Hematopoietic multipotent progenitor cell treated with erythropoietin and hydrocortisone succinate and interleukin-3 and kit ligand, for 15 days (in vitro differentiated cells): ENCODE measurements at places on chromosomes 6 and 20.

- no peak for DNase-seq
Measured at GRCh38 chr20:1494436-1494835, 3.2 kb upstream of the SIRPB2 start.

DNA sequence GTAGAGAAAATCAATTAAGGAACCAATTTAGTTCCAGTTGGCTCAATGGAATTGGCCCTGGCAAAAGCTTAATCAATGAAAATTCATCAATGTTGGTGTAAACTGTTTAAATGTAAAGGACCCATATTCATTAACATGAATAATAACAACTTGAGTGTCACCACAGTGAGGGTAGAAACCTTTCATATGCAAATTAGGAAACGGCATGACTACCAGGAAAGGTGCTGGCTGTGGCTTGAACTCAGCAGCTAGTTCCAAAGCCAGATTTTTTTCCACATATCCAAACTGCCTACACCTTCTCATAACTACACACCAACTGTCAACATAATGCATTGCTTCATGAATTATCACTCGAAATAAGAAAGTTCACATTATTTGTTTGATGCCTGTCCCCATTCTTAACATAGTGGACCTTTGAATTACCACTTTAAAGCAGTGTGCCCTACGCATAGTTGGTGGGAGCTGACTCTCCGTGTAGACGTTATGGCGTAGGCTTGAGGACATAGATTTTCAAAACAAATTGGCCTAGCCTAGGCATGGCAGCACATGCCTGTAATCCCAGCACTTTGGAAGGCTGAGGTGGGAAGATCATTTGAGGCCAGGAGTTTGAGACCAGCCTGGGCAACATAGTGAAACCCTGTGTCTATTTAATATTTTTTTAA is 19.7 kb downstream of the PBOV1 start:
- no peak for DNase-seq

DNA sequence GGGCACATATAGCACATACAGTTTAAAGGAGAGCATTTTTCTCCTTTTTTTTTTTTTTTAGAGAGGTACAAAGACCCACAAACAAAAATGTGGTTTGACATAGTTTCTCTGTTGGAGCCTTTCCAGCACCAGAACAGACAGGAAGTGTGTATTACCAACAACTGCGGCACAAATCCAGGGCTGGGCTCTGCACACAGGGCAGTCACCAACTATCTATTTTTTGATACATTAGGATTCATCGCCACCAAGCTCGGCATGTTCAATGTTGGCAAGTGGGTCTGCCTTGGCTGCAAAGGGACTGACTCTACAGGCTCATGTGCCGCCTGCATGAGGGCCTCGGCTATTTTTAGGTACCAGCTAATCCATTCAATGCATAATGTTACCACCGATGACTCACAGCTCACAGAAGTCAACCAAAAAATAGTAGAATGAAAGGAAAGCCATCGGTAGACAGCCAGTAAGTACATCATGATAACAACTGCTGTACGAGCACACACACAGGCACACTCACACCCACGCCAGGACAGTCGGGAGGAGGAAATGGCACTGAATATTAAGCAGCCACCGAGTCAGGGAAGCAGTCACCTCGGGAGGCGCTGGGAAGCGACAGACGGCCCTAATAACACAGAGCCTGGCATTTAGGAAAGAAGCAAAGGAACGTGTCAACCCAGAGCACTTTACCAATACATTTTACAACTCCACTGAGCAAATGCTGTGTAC is 81.6 kb downstream of the GMPR start:
- peak; percentile 23 for DNase-seq

- DNase-seq = no peak
Measured at GRCh38 chr6:118511930-118512715, 36.0 kb upstream of the PLN start.

DNA sequence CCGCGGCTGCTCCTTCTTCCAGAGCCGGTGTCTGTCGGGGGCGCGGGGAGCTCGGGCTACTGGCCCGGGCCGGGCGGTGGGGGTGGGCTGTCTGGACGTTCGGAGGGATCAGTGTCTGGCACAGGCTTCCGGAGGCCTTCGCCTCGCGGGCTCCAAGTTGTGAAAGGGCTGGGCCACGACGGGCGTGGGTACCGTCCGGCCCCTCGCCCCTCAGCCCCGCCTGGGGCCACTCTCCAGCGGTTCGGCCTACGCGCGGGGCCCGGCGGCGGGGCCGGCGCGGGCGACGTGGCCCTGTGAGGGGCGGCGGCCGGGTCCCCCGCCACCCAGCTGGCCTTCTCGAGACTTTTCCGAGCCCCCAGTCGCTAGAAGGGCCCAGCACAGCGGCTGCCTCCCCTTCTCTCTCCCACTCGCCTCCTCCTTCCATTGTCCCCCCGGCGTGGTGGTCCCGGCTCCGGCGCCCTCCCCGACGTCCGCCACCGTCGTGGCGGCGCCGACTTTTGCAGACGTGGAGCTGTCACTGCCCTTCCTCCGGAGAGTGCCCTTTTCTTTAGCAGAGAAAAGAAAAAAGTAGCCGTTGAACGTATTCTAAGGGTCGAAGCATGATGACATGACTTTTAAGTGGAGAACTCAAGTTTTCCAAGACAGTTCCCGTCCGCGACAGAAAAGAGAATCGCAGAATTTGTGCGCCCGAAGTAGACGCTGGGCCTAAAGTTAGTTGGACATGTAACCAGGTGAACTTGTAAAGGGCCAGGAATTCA is 571 bp downstream of the ITCH start:
- peak; percentile 21 for DNase-seq

DNA sequence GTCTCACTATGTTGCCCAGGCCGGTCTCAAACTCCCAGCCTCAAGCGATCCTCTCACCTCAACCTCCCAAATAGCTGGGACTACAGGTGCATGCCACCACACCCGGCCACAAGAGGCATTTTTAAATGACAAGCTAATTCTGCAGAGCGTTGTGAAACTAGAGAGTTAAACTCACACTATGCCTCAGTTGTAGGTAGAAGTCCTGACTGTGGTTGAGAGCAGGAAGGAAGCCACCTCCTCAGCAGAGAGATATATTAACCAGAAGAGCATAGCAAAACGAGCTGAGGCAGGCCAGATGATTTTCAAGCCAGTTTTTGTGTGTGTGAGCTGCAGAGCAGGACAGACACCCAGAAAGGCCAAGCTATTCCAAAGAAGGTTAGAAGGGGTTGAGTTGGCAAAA is 150.3 kb downstream of the MBOAT1 start:
- DNase-seq = no peak

DNA sequence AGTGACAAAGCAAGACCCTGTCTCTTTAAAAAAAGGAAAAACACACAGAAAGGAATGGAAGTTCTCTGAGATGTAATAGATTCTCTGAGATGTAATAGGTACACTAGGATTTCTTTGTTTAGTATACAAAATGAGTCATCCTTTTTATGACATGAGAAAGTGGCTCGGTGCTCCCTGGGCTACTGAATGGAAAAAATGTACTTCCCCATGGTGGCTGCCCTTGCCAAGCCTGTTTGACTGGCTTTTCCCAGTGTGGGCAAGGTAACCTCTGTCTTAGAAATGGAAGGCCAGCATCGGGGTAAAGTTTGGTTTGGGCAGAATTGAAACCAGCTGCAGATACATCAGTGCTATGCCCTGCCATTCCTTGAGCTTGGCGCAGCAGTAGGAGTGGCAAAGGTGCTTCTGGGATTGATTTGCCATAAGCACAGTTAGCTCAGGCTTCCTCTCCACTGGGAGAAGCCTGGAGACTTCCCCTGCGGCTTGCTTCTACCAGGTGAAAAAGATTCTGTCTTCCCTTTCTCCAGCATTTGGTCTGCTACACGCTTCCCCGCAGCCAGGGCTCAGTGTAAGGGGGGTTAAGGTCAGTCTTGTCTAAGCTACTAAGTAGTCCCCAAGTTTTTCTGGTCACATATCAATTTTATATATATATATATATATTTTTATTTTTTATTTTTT is 24.5 kb downstream of the ARFGEF2 start:
- no peak for DNase-seq

- no peak for DNase-seq
Measured at GRCh38 chr20:47748823-47749222, 36.5 kb downstream of the SULF2 start.

DNA sequence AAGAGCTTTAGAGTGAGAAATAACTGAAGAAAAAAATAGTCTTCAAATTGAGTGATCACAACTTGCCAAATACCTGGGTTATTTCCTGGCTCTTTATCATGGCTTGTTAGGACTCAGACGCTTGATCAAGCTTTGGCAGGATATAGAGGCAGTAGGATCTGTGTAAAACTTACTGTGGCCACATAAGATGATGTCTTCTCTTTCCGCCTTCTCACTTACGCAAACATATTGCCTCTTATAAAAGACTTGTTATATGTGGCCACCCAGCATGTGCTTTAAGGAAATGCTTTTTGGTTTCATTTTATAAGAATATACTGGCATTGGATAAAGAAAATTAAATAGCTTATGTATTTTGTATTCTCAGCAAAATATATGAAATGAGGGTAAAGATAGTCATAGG is 101.8 kb upstream of the AKIRIN2 start:
- DNase-seq = no peak

- no peak for DNase-seq
Measured at GRCh38 chr6:81304466-81304865, 448.0 kb downstream of the TENT5A start.

GRCh38 chr6:144327081-144327480 is 41.9 kb downstream of the UTRN start:
- no peak for DNase-seq

GRCh38 chr6:112576423-112576822 is 229.3 kb downstream of the RFPL4B start:
- no peak for DNase-seq

DNA sequence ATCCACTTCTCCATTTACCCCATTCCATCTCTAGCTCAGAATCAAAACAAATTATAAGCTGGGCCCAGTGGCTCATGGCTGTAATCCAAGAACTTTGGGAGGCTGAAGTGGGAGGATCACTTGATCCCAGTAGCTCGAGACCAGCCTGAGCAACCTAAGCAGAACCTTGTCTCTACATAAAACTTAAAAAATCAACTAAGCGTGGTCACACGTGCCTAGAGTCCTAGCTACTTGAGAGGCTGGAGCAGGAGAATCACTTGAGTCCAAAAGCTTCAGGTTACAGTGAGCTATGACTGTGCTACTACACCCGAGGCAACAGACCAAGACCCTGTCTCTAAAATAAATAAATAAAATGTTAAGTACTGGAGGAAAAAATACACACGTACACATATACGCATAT is 74.7 kb upstream of the RUNX2 start:
- DNase-seq = no peak

GRCh38 chr6:5174756-5175549 is 85.8 kb downstream of the LYRM4 start:
- no peak for DNase-seq

DNA sequence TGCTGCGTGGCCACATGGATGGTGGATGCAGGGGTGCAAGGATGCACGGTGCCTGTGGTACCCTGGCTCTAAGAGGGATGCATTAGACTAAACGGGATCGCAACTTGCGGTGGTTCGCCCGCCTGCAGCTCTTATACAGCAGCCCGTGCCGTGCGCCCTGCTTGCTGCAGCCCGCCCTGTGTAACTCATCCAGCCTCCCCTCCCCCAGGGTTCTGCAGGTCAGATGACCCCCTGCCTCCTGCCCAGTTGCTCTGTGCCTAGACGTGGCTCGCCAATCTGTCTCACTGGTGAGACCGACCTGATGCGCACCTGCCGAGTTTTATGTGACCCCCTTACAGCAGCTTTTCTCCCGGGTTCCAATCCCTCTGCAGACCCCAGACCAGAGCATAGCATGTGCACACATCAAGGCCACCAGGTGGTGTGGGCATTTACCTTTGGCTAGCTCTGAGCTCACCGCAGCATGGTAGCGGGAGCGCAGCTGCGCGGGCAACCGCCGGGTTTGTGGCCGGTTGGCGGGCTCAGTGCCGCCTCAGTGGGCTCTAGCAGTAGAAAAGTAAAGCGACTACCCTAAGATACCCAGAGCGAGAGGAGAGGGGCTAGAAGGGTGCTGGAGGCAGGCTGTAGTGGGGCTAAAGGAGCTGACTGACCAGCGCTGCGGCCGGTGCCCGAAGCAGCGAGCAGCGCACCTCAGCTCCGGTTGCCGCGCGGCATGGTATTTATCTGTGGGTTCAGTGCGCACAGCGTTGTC is 693 bp upstream of the GNAS-AS1 start:
- DNase-seq = no peak

DNA sequence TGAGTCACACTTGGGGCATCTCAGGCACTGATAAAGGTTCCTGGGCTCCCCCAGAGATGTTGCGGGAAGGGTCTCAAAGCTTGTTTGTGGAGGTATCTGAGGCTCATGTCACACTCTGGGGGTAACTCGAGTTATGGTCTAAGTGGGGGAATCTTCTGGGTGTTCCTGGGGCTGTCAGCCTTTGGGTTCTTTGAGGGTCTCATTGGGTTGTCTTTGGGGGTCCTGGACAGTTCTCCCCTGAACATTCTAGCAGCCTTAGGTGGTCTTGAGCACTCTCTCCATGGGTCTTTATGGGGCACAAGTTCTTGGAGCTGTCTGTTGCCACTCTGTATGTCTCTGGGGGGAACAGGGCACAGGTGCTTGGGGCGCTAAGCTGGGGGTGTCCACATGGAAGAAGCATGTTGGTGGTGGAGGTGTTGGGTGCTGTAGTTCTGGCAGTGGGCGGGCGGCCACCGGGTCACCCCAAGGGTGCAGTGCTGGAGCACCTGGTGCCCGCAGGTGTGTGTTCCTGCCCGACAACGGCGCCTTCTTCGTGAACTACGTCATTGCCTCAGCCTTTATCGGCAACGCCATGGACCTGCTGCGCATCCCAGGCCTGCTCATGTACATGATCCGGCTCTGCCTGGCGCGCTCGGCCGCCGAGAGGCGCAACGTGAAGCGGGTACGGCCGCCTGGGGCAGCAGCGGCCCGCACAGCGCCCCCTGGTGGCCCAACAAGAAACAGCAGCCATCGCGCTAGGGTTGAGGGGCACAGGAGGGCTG is 7.1 kb upstream of the CAPN11 start:
- DNase-seq = peak; percentile 81

DNA sequence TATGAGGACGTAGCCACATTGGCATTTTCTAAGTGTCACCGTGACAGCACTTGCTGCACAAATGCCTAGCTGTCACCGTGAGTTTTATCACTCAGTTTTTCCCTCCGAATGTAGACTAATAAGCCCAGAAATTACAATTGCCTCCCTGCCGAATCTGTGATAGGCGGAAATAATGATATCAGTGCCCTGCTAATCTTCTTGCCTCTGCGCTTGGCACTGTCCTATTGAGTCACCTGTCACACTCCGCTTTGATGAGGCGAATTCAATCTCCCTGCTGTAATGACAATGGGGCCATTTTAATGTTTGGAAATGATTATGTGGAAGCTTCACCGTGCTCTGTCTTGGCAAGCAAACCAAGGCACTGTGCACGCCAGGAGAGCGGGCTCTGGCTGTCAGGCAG is 112.8 kb downstream of the LINC00237 start:
- no peak for DNase-seq
